Activated CD8-positive, alpha-beta T cell treated with anti-CD3 and anti-CD28 coated beads for 36 hours (primary cell): ENCODE measurements at places on chromosomes 16 and 17. TPM values are rescaled to one million over a fixed set of nuclear protein-coding genes. Genes with fewer than 3 reads are reported as not detected.

DNA sequence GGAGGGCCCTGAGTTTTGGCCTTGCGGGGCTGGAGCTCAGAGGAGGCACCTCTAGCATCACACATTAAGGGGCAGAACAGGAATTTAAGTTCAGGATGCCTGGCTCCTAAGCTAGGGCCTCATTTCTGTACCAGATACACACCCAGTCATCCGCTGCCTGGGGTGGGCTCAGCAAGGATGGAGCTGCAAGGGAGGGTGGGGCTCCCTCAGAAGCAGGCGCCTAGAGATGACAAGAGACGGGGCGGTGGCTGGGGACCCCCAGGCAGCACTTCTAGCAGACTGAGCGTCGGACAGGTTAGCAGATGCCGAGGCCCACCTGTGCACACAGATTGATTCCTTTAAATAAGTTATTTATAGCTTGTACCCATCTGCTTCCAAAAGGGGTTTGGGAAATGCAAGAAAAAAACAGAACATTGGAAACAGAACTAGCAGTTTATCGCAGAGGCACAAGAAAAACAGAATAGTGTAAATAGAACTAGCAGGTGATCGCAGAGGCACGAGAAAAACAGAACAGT lies 47.6 kb upstream of the CBFA2T3 start:
- H3K27me3 ChIP-seq, result no peaks in the 10 kb centered on the region
- no peak overlapping the region for H3K4me3 ChIP-seq
- no peak overlapping the region for H3K27ac ChIP-seq
- peaks cover 7% of the 10 kb centered on the region for H3K36me3 ChIP-seq

- H3K36me3 ChIP-seq, result no peaks in the 10 kb centered on the region
- H3K4me3 ChIP-seq, result no peak overlapping the region
- peaks cover 11% of the 10 kb centered on the region for H3K4me1 ChIP-seq
- no peak overlapping the region for H3K27ac ChIP-seq
These were observed 227.4 kb downstream of the MRTFB start for GRCh38 chr16:14298374-14299122.

GRCh38 chr17:2087597-2088211 lies 32.8 kb downstream of the HIC1 start:
- H3K36me3 ChIP-seq, result peaks cover 44% of the 10 kb centered on the region
- H3K27me3 ChIP-seq, result no peaks in the 10 kb centered on the region
- peak overlapping the region; percentile 58 for H3K27ac ChIP-seq
- H3K4me1 ChIP-seq, result peaks cover 74% of the 10 kb centered on the region

DNA sequence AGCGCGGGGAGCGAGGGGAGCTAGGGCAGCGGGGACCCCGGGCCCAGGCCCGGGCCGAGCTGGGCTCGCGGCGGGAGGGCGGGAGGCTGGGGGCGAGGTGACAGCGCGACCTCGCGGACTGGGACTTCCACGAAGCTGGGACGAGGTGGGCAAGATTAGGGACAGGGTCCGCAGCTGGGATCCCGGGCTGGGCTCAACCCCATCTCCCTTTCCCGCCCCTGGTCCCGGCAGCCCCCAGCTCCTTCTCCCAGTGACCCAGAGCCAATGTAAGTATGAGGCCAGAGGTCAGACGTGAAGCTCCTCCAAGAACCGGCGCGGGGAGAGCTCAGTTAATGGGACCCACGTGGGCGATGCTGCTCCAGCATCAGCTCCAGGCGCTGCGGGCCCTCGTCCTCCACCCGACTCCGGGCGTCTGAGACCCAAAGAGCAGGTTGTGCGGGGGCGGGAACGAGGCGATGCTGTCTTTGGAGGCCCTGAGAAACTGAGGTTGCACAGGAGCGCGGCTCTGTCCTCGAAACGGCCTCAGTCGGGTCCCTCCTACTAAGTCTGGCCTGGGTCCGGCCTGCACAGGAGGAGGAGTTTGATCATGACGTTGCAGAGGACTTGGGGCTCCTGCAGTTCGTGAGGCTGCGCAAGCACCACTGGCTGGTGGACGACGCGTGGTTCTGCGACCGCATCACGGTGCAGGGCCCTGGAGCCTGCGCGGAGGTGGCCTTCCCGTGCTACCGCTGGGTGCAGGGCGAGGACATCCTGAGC lies 585 bp downstream of the ALOX12 start:
- H3K4me3 ChIP-seq, result no peak overlapping the region
- H3K27ac ChIP-seq, result no peak overlapping the region
- H3K27me3 ChIP-seq, result no peaks in the 10 kb centered on the region

Gene SNTB2
- total RNA-seq, result 11.8 TPM

GRCh38 chr16:52532384-52532783 lies 14.6 kb downstream of the TOX3 start:
- no peaks in the 10 kb centered on the region for H3K27me3 ChIP-seq
- H3K4me3 ChIP-seq, result no peak overlapping the region
- H3K36me3 ChIP-seq, result no peaks in the 10 kb centered on the region
- H3K27ac ChIP-seq, result no peak overlapping the region
- H3K4me1 ChIP-seq, result no peaks in the 10 kb centered on the region
- no peak for DNase-seq

DNA sequence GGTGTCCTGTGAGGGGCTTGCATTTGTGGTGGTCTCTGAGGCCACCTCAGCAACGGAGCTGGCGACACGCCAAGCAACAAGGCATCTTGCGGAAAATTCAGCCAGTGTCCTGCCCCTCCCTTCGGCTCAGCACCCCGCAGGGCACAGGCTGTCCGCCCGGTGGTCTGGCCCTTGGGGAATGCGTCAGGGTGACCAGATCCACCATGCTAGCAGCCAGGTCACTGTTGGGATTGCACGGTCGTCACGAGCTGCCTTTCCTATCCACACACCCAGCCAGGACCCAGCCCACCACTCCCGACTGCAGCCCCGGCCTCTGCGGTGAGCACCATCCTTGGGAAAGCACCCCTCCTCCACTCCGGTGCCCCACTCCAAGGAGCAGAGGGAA lies 221.2 kb downstream of the NTN1 start:
- peaks cover 1% of the 10 kb centered on the region for H3K27me3 ChIP-seq
- H3K4me3 ChIP-seq, result no peak overlapping the region
- peaks cover 9% of the 10 kb centered on the region for H3K4me1 ChIP-seq
- H3K36me3 ChIP-seq, result no peaks in the 10 kb centered on the region
- no peak for DNase-seq

DNA sequence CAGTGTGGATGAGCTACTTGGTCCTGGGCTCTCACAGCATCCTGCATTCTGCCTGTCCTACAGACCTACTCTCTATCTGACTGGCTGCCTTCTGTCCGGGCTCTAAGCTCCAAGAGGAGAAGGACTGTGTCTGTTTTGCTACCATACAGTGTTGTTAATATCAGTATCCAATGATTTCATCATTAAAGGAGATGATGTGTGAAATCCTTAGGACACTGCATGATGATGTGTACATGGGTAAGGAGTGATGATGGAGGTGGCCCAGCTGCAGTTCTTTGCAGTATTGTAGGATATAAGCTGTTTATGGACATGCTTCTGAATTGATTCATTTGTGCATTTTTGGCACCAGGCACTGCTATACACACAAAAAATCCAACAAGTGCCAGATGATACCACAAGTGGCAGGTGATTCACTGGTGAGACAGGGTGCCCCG lies 536.9 kb upstream of the CDH11 start:
- no peaks in the 10 kb centered on the region for H3K27me3 ChIP-seq
- DNase-seq, result no peak
- no peaks in the 10 kb centered on the region for H3K4me1 ChIP-seq
- H3K36me3 ChIP-seq, result no peaks in the 10 kb centered on the region
- H3K27ac ChIP-seq, result no peak overlapping the region

GRCh38 chr16:88282564-88283395 lies 100.0 kb upstream of the ZNF469 start:
- DNase-seq, result no peak
- H3K27me3 ChIP-seq, result no peaks in the 10 kb centered on the region
- no peak overlapping the region for H3K27ac ChIP-seq
- H3K36me3 ChIP-seq, result no peaks in the 10 kb centered on the region
- no peaks in the 10 kb centered on the region for H3K4me1 ChIP-seq

DNA sequence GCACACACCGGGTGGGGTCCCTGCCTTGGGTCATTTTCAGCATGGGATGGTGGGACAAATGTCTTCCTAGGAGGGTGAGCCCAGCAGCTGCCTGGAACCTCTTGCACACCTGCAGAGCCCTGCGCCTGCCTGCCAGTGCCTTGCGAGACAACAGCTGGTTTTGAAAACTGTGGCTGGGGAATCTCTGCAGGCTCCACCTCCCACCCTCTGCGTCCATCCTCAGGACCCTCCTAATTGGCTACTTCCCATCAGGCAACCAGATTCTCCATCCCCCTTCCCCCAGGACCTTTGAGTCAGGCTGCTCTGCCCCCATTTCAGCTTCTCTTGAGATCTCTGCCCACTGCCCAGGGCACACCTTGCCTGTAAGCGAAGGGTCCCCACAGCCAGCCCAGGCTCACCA lies 26.6 kb downstream of the PEMT start:
- no peaks in the 10 kb centered on the region for H3K27me3 ChIP-seq
- H3K27ac ChIP-seq, result no peak overlapping the region
- H3K4me3 ChIP-seq, result no peak overlapping the region
- H3K36me3 ChIP-seq, result no peaks in the 10 kb centered on the region

- H3K4me3 ChIP-seq, result no peak overlapping the region
- peaks cover 12% of the 10 kb centered on the region for H3K27me3 ChIP-seq
- DNase-seq, result peak; percentile 2
- no peak overlapping the region for H3K27ac ChIP-seq
- no peaks in the 10 kb centered on the region for H3K4me1 ChIP-seq
These were observed 6.6 kb downstream of the NDRG4 start for GRCh38 chr16:58506241-58507194.

Gene NEUROD2
- total RNA-seq, result not detected

DNA sequence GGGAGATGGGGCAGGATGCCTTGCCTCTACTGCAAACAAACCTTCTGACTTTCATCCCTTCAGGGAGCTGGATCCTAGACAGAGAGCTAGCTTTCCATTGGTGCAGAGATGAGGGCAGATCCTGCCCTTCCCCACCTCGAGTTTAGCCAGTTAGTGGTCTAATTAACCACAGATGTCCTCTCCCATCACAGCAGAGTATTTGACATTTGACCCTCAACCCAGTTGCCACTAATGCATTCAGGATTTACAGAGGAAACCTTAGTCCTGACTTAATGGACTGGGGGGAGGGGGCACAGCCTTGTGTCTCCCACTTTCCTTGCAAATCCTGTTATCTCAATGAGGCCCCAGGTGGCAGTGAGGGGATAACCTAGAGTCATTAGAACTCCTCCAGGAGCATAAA lies 10.2 kb downstream of the PIP4K2B start:
- DNase-seq, result no peak
- no peak overlapping the region for H3K27ac ChIP-seq
- no peak overlapping the region for H3K4me3 ChIP-seq
- H3K27me3 ChIP-seq, result no peaks in the 10 kb centered on the region

DNA sequence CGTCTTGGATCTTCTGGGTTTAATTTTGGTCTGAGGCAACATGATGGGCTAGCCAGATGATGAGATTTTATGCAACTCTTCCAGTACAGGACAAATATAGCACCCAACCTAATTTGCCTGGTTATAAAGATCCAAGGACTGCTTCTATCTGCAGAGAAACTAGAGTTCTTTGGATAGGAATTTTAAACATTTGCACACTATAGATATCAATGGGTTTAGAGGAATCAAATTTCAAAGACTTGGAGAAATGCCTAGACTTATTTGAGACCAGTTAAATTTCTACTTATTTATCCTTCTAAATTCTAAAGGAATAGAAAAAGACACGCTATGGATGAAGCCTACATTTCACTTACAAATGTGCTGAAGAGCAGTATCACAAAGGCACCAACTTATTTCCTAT lies 12.6 kb downstream of the PMFBP1 start:
- H3K36me3 ChIP-seq, result no peaks in the 10 kb centered on the region
- no peak overlapping the region for H3K27ac ChIP-seq
- no peaks in the 10 kb centered on the region for H3K27me3 ChIP-seq
- DNase-seq, result no peak
- no peaks in the 10 kb centered on the region for H3K4me1 ChIP-seq
- H3K4me3 ChIP-seq, result no peak overlapping the region
